Naive thymus-derived CD4-positive, alpha-beta T cell (primary cell): ENCODE measurements at places on chromosomes 7 and 10. TPM values are rescaled to one million over a fixed set of nuclear protein-coding genes. Genes with fewer than 3 reads are reported as not detected.

GRCh38 chr10:109743574-109743973 lies 179.7 kb downstream of the XPNPEP1 start:
- H3K27ac ChIP-seq: no peak overlapping the region
- no peaks in the 10 kb centered on the region for H3K36me3 ChIP-seq
- H3K4me3 ChIP-seq: no peak overlapping the region
- no peaks in the 10 kb centered on the region for H3K4me1 ChIP-seq
- H3K27me3 ChIP-seq: no peaks in the 10 kb centered on the region

GRCh38 chr7:96775046-96775445 lies 65.4 kb upstream of the SEM1 start:
- H3K4me1 ChIP-seq: no peaks in the 10 kb centered on the region
- no peak overlapping the region for H3K27ac ChIP-seq
- no peak overlapping the region for H3K4me3 ChIP-seq
- H3K27me3 ChIP-seq: no peaks in the 10 kb centered on the region
- H3K36me3 ChIP-seq: no peaks in the 10 kb centered on the region

DNA sequence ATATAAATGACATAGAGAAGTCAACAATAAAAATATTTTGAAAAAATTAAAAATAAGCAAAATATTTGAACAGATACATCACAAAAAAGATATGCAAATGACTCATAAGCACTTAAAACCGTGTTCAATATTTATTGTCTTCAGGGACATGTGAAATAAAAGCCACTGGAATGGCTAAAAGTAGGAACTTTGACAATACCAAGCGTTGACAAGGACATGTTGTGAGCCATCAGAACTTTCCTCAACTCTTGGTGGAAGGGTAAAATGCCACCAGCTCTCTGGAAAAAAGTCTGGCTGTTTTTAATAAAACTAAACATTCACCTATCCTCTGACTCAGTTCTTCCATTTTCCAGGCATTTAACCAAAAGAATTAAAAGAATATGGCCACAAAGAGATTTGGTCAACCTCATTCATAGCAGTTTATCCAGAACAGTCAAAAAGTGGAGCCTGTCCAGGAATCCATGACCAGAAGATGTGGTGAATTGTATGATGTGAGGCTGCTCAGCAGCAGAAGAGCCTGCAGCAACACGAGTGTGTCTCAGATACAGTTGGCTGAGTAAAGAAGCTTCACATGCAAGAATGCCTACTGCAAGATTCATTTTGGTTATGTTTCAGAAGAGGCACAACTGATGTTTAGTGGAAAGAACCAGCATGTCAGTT lies 7.1 kb upstream of the KLF6 start:
- no peak for DNase-seq
- H3K4me3 ChIP-seq: no peak overlapping the region
- no peak overlapping the region for H3K27ac ChIP-seq
- H3K36me3 ChIP-seq: no peaks in the 10 kb centered on the region
- no peaks in the 10 kb centered on the region for H3K27me3 ChIP-seq

Gene NUPR2
- not detected in 2 replicates for total RNA-seq

Gene CCDC7
- total RNA-seq: 14.3 and 19.5 TPM in 2 replicates

DNA sequence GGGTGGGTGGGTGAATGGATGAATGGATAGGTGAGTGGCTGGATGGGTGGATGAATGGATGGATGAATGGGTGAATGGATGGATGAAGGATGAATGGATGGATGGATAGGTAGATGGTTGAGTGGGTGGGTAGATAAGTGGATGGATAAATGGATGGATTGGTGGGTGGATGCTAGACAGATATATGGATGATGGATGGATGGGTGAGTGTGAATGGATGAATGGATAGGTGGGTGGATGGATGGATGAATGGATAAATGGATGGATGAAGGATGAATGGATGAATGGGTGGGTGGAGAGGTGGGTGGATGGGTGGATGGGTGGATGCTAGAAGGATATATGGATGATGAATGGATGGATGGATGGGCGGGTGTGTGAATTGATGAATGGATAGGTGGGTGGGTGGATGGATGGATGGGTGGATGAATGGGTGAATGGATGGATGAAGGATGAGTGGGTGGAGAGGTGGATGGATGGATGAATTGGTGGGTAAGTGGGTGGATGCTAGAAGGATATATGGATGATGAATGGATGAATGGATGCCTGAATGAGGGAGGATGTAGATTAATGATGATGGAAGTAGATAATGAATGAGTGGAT lies 20.4 kb downstream of the ELFN1 start:
- H3K4me1 ChIP-seq: no peaks in the 10 kb centered on the region
- no peaks in the 10 kb centered on the region for H3K36me3 ChIP-seq
- DNase-seq: no peak
- H3K27me3 ChIP-seq: no peaks in the 10 kb centered on the region

Gene DKK1
- total RNA-seq: not detected

DNA sequence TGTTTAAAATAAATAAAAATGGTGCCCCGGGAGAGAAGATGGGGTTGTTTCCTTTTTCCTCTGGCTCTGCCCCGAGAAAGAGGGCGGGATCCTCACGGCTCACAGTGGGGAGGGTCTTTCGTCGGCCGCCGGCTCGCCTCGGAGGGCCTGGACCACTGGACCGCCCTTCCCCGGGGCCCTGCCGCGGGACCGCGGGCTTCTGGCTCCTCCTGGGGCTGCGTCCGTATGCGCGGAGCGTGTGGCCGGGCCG lies 3.5 kb upstream of the IGF2BP3 start:
- no peak for DNase-seq
- H3K36me3 ChIP-seq: no peaks in the 10 kb centered on the region
- H3K27ac ChIP-seq: no peak overlapping the region
- H3K4me3 ChIP-seq: no peak overlapping the region
- H3K4me1 ChIP-seq: peaks cover 16% of the 10 kb centered on the region
- peaks cover 80% of the 10 kb centered on the region for H3K27me3 ChIP-seq

GRCh38 chr10:32377458-32378259 lies 30.7 kb upstream of the EPC1 start:
- H3K4me1 ChIP-seq: peaks cover 11% of the 10 kb centered on the region
- H3K36me3 ChIP-seq: no peaks in the 10 kb centered on the region
- DNase-seq: no peak
- peak overlapping the region; percentile 91 for H3K27ac ChIP-seq

DNA sequence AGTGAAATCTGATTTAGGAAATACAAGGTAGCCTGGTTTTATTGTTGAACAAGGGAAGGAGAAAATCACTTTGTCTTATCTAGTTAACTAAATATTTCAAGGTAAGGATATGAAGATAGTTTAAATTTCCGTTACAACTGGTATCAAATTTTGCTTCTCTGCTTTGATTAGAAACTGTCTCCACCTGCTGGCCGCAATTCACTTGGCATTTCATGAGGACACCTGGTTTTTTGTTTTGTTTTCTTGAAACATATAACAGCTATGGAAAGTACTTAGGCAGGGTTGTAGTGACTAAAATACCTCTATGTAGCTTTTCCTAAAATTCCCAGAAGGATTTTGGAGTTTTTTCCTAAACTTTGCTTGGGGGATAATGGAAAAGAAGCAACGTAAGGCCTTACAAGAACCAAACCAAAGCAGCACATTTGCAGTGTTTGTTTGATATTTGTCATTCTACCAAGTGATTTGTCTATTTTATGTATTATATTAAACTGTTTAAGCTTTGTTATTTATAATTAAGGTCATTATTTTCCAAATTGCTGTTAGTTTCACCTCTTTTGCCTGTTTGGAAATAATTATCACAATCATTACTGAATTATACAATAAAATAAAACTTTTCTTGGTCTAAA lies 73.6 kb downstream of the AHCYL2 start:
- no peaks in the 10 kb centered on the region for H3K27me3 ChIP-seq
- DNase-seq: peak; percentile 30
- no peaks in the 10 kb centered on the region for H3K4me1 ChIP-seq

Gene OR2A1
- not detected for total RNA-seq

Gene KCNMA1
- total RNA-seq: 0.42 TPM

Gene PDE6C
- total RNA-seq: not detected

Gene ANKRD2
- total RNA-seq: not detected

GRCh38 chr7:132307465-132307864 lies 268.8 kb downstream of the PLXNA4 start:
- no peaks in the 10 kb centered on the region for H3K36me3 ChIP-seq

DNA sequence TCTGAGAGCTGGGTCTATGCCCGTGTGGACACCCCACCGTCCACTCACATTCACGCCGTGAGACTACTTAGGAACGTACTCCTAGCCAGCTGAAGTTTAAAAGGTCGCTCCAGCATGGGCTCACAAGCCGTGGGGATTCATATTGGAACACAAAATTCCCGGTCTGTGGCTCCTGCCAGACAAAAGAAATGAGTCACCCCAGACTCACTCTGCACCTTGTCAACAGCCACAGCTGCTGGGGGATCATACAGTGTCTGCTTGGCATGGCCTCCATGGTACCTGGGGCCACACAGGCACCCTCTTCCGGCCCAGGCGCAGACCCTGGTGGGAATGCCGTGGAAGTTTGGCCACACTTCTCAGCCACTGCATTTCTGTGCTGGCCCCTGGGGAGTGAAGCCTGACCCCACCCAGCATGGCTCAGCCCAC lies 228.4 kb downstream of the DNAJB6 start:
- no peak overlapping the region for H3K4me3 ChIP-seq
- H3K4me1 ChIP-seq: peaks cover 11% of the 10 kb centered on the region
- no peaks in the 10 kb centered on the region for H3K27me3 ChIP-seq
- no peak for DNase-seq

DNA sequence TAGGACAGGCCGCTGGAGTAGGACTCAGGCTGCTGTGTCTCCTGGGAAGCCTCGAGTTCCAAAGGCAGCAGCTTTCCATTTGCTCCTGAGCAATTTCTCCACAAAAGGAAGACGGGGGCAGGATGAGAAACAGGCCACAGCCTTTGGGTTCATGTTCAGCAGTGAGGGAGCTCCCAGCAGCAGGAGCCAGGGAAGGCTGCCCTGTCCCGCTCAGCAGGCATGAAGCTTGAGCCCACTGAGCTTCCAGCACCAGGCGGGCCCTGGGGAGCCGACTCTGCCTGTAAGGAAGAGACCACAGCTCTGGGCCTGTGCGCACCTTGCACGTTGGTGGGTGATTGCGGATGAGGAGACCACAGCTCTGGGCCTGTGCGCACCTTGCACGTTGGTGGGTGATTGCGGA lies 527.2 kb downstream of the TCERG1L start:
- DNase-seq: no peak
- no peak overlapping the region for H3K4me3 ChIP-seq
- H3K36me3 ChIP-seq: no peaks in the 10 kb centered on the region
- H3K27me3 ChIP-seq: no peaks in the 10 kb centered on the region

DNA sequence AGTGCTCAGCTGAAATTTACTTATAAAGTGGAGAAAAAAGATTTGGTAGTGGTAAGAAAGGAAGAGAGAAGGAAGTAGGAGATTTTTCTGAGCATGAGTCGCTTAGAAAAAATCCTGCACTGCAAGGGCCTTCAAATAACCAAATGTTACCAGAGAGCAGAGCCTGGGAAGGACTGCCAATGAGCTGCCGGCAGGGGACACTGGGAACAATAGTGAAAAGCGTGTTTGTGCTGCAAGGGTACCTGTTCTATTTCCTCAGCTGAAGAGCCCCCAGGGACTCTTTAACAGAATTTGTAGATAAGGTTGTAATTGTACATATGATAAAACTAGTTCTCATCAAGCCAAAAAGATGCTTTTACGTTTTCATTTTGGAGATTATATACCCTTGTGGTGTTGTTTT lies 696.3 kb upstream of the C7orf33 start:
- H3K36me3 ChIP-seq: no peaks in the 10 kb centered on the region
- H3K27ac ChIP-seq: no peak overlapping the region
- H3K27me3 ChIP-seq: no peaks in the 10 kb centered on the region
- H3K4me3 ChIP-seq: no peak overlapping the region
- H3K4me1 ChIP-seq: no peaks in the 10 kb centered on the region

DNA sequence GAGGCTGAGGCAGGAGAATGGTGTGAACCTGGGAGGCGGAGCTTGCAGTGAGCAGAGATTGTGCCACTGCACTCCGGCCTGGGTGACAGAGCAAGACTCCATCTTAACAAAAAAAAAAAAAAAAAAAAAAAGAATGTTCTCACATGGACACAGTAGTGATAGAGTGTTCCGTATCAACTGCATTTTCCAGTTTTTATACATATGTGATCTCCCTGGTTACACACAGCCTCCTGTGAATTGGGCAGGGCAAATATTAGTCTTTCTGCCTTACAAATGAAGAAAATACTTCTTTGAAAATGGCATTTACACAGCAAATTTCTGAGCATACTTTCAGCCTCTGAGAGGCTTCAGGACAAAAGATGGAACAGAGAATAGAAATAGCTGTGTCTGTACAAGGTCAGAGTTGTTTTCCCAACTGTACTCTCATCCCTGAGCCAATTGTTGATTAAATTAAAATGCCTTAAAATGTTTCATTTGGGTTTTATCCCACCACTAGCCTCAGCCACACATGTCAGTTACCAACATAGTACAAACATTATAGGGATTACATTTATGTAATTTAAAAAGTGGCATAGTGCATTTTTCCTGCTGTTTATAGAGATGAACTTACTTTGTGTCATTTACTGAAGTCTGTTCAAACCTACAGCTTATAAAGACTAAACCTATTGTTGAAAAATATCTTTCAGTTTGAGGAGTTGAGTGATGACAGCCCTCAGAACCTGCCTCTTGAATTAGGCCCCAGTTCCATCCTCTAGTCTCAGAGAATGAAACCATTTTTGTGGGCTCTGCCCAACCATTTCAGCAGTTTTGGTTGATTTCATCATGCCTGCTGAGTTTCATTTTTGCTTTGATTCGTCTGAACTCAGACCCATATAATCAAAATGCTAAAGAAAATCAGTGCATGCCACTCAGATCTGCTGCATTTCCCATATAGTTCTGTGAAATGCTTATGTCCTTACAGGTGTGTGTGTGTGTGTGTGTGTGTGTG lies 609.4 kb upstream of the C7orf33 start:
- no peaks in the 10 kb centered on the region for H3K27me3 ChIP-seq
- H3K36me3 ChIP-seq: no peaks in the 10 kb centered on the region
- no peak overlapping the region for H3K27ac ChIP-seq
- no peak overlapping the region for H3K4me3 ChIP-seq
- no peaks in the 10 kb centered on the region for H3K4me1 ChIP-seq
- DNase-seq: no peak

DNA sequence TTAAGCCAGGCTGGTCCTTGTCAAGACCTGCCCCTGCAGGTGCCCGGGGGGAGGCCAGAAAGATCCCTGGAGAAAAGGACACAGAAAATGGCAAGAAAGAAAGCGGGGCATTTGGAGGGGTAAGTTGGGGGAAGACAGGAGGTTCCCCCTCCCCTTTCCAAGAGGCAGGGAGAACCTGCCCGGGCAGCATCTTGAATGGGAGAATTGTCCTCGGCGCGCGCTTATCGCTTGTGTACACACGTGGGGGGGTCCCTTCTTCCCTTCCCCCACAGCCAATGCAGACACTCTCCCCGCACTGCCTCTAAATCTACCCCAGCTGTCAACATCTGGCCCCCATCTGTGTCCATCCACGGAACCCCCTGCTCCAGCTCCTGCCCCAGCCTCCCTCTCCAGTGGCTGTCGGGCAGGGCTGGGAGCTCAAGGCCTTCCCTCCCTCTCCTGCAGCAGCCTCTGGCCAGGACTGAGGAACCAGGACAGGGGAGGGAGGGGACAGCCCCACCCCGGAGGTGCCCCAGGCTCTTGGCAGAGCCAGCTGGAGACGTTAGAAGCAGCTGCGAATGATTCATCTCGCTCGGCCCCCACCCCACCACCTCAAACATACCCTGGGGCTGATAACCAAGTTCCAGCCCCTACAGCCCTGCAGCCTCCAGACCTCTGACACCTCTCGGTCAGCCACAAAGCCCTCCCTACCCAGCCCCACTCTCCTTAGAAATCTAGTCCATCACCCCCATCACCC lies 25.3 kb downstream of the EPHB4 start:
- H3K27me3 ChIP-seq: no peaks in the 10 kb centered on the region
- no peak for DNase-seq
- no peaks in the 10 kb centered on the region for H3K4me1 ChIP-seq
- H3K4me3 ChIP-seq: no peak overlapping the region

- DNase-seq: peak; percentile 56
- H3K27ac ChIP-seq: peak within 1 kb of the TSS; percentile 60
- no peaks in the 10 kb centered on the region for H3K36me3 ChIP-seq
- no peaks in the 10 kb centered on the region for H3K27me3 ChIP-seq
- H3K4me1 ChIP-seq: no peaks in the 10 kb centered on the region
- peak within 1 kb of the TSS; percentile 55 for H3K4me3 ChIP-seq
Measured at GRCh38 chr7:95434557-95435421, at the start of gene PON2. TSS of gene PON2 (minus strand) at chr7:95435028. CDS start at chr7:95434951, 77 bp downstream.
